ENCODE measurements at places on chromosomes 7 and 10.

GRCh38 chr7:15851201-15851600 is 164.7 kb upstream of the MEOX2 start:
- DNase-seq, result no peak

- no peak for DNase-seq
Measured at GRCh38 chr10:13053794-13054462, 46.0 kb upstream of the OPTN start.

DNA sequence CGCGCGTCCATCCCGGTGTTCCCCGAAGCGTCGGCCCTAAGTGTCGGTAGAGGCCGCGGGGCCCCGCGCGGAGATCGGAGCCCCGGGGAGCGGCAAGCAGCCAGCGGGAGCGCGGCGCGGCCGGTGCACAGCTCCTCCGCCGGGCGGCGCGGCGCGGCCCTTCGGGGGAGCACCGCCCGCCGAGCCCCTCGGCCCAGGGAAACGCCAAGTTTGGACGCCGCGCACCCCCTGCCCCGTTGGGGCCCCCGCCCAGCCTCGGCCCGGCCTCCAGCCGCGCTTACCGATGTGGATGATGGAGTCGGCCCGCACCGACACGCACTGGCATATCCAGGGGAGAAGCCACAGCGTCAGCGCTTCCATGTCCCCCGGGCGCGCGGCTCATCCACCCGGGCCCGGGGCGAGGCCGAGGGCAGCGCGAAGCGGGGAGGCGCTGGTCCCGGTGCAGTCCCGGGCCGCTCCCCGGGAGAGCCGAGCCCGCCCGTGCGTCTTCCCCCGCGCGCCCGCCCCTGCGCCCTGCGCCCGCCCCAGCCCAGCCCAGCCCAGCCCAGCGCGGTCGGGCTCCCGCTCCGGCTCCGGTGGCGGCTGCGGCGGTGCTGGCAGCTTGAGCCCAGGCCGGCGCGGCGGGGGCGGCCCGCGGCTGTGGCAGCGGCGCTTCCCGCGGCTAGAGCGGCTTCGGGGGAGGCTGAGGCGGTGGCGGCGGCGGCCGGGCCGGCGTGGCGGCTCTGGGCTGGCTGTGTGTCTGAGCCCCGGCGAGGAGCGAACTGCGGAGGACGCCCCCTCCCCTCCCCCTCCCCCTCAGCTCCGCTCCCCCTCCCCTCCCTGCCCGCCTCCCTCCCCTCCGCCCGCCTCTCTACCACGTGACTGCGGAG is at the start of gene GRID1:
Gene GRID1, minus strand, starts transcription at position 763 of the 869 bp plus-strand sequence.
- DNase-seq, result no peak

DNA sequence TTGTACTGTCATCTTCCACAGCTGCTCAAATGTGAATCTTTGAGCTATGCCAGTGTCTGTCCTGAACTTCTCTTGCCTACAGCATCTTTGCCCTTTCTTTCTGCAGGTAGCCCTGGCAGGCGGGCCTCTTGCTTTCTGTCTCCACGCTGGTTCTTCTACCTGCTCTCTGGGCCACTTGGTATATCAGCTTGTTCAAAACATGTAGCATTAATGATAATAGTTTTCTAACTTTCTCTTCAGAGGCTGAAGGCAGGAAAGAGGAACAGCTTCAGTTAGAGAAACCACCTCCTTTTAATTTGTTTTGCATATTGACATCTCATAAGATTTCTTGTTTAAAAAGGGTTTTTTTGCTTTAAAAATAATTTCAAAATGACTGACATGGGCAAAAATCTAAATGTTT is 923 bp upstream of the FGL2 start:
- no peak for DNase-seq

DNA sequence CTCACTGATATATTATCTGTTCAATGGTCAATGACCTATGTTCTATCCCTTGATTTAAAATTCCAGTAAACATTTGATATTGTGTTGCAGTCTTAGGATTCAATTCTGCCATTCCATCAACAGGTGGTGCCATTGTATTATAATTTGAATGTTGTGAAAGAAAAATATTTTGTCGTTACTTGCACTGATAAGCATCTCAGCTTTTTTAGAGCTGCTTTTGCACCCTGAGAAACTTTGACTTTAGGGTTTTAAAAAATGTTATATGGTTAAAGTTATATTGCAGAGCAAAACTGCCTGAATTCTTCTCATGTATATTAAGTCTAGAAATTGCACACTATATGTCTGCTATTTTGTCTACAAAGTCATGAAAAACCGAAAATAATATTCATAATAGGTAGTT is 18.8 kb upstream of the MINDY3 start:
- no peak for DNase-seq

DNA sequence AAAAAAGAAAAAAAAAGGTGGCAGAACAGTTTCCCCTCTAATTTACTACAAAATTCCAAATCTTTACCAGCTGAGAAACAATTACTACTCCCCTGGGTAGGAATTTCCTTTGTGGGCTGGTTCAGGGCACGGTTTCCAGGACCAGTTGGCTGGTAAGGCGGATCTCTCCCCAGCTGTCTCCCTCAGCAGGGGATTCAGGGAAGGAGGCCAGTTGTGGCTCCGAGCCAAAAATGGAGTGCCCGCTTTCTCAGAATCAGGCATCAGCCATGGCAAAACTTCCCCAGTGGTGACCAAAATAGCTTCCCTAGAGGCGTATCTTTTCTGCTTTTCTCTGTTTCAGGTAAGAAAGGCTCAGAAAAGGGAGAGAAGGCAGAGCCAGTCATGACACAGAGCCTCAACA is 91.2 kb downstream of the ZNF22 start:
- no peak for DNase-seq

DNA sequence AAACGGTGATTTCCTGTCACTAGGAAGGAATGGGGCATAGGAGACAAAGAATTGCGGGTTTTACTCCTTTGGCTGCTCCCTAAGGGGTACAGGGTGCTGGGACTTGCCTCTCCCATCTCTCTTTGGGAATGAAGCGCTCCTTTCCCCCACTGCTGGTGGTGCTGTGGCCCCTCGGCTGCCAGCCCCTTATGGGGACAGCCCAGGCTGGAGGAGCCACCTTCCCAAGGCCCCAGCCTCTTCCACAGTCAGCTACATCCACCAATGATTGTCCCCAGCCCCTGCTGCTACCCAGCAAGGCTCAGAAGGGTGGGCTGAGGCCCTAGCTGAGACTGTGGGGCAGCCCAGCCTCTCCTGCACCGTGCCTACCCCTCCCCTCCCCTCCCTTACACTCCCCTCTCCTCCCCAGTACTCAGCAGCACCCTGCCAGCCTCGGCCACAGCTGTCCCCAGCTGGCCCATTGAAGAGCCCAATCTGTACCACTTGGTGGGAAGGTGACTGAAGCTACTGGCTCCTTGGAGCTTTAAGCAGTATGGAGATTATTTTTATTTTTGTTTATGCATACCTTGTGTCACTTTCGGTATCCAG is 19.0 kb downstream of the PRKAG2 start:
- no peak for DNase-seq

- DNase-seq, result no peak
Measured at GRCh38 chr10:93198401-93199131, 124.9 kb downstream of the CYP26A1 start.
